GM04503 (cell line): ENCODE measurements at places on chromosomes 4 and X.

DNA sequence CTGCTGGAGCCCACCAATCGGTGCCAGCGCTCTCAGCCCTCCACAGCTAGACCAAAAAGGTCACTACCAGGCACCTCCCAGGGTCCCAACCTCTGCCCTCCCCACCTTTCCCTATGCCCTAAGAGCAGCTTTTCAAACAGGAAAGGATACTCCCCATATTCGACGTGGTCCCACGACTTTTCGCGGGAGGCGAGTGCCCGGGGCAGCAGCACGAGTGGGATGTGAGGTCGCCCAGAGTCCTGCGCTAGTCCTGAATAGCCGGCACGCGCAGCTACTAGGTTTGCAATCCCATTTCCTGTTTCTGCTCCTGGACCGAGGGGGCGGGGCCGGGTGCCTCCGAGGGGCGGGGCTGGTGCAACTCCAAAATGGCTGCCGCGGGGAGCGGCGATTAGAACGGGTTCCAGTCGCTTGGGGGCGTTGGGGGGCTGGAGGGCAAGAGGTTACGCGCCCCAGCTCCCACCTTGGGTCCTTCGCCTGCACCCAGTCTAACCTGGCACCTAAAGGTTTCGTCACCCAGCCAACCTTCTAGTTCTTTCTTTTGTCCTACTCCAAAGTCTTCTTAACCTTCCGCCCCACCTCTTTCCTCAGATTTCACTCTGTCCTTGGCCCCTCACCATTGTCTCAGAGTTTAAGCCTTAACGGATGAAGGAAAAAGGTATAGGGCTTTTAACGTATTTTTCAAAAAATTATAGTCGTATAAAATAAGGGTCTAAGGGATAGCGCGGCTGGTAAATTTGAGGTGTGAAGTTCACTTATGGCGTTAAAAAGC lies 85.0 kb upstream of the TENT5D start:
- no peak for DNase-seq

DNA sequence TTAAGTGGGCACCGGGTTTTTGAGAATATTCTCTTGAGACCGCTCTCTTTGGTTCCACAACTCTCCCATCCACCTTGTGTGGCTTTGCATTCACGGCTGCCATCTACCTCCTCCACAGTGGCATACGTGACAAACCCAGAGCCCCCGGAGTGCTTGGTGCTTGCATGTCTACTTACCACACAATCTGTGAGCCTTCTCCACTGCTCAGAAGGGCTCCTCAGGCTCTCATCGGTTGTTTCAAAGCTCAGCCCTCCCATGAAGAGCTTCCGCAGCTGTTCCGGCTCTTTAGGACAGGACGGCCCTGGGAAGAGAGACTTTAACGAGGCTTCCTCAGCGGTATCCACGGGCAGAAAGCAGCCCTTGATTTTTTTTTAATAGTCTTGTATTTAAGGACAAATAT lies 167.6 kb upstream of the ANK2 start:
- DNase-seq, result no peak

GRCh38 chrX:54817220-54817820 lies 9.8 kb downstream of the MAGED2 start:
- DNase-seq, result no peak

DNA sequence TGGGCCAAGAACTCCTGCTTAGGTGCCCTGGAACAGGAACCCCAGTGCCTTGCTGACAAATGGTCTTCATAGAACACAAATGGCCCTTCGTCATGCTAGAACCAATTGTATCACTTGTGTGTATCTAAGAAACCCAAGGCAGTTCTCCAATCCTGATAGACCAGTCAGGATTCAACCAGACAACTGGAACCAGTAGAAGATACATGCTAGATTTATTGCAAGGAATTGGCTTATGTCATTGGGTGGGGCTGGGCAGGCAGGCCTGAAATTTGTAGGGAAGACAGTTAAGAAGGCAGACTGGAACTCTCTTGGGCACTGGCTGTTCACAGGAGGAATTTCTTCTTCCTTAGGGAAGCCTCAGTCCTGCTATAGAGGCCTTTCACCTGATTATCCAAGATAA lies 17.0 kb upstream of the TBL1X start:
- no peak for DNase-seq

DNA sequence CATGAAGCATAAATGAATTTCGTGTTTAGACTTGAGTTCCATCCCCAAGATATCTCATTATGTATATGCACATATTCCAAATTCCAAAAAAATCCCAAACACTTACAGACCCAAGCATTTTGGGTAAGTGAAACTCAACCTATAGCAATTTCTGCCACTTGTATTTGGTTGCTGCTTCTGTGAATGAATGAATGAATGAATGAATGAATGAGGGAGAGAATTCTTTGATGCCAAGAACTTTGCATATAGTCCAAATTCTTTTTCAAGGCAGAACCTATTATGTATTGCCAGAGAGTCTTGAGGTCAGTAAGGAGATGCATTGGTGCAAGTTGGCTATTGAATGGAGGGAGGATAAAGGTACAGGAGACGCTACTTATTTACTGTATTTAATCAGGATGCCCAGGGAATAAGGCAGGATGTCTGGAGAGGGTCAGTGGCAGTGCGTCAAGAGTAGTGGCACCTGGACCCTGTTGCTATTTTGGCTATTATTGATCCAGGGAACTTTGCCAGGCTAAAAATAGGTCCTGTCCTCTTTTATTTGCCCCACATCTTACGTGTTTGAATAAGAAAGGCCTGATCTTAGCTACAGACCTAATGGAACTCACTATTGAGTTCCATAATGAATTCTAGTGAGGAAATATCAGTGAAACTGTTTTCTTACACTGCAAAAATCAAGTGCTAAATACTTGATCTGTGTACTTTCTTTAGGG lies 33.9 kb downstream of the ANAPC4 start:
- no peak for DNase-seq

- DNase-seq, result no peak
Measured at GRCh38 chr4:141124224-141124623, 9.0 kb downstream of the RNF150 start.

DNA sequence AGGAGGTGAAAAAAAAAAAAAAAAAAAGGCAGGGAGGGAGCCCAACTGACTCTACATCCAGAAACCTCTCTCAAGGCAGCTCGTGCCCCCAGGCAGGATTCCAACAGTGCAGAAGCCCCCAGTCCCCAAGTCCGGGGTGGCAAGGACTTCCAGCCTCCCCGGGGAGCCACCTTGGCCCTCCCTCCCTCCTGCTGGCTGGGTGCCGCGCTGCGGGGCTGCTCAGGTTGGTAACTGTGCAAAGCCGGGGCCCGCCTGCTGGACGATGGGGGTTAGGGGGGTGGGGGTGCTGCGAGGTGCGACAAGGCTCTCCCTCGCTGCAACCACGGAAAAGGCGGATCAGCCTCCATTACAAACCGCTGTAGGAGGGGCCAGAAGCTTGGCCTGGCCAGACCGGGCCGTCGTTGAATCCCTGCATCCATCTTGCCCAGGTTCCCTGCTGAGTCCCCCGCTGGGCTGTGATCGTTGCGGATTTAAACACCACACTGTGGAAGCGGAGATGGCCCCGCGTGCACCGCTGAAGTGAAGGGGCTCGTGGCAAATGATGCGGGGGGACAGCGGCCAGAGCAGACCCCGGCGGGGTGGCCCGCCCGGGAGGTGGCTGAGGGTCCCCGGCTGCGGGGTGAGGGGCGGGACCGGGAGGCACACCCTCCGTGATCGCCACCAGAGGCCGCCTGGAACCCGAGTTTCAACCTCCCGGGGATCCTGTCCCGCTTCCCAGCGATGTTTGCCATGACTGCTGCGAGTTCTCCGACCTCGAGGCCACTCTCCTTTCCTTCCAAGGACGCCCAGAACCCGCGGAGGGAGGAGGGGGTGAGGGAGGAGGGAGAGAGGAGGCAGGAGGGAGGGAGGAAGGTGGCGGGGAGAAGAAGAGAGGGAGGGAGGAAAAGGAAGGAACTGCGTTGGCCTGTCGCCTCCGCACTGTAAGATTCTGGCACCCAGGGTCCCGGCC lies 58.0 kb upstream of the DDX3X start:
- DNase-seq, result no peak

- DNase-seq, result no peak
Measured at GRCh38 chr4:38155589-38156294, 195.5 kb downstream of the PTTG2 start.
